ENCODE measurements at places on chromosomes 1 and 21.

- no peaks in the 10 kb centered on the region for H3K27me3 ChIP-seq
- DNase-seq = no peak
- no peak overlapping the region for H3K4me3 ChIP-seq
Measured at GRCh38 chr1:161740921-161741320, 8.7 kb upstream of the DUSP12 start.

DNA sequence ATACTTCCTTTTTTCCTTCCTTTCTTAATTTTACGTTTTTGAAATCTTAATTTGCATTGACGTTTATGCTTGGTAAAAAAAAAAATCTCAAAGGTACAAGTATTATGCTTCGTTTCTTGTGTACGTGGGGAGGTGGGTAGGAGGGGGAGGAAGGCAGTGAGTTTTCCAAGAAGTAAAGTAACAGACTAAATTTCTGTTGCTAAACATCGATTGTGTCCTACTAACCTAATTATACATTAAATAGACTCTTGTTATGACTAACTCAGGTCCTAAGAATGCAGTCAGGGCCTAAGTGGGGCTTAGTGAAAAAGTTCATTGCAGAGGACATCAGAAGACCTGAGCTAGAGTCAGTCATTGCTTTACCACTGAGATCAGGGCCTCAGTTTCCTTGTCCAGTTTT lies 17.5 kb downstream of the NEK7 start:
- H3K27me3 ChIP-seq = no peaks in the 10 kb centered on the region
- H3K27ac ChIP-seq = peak overlapping the region; percentile 75
- H3K4me1 ChIP-seq = peaks cover 35% of the 10 kb centered on the region

DNA sequence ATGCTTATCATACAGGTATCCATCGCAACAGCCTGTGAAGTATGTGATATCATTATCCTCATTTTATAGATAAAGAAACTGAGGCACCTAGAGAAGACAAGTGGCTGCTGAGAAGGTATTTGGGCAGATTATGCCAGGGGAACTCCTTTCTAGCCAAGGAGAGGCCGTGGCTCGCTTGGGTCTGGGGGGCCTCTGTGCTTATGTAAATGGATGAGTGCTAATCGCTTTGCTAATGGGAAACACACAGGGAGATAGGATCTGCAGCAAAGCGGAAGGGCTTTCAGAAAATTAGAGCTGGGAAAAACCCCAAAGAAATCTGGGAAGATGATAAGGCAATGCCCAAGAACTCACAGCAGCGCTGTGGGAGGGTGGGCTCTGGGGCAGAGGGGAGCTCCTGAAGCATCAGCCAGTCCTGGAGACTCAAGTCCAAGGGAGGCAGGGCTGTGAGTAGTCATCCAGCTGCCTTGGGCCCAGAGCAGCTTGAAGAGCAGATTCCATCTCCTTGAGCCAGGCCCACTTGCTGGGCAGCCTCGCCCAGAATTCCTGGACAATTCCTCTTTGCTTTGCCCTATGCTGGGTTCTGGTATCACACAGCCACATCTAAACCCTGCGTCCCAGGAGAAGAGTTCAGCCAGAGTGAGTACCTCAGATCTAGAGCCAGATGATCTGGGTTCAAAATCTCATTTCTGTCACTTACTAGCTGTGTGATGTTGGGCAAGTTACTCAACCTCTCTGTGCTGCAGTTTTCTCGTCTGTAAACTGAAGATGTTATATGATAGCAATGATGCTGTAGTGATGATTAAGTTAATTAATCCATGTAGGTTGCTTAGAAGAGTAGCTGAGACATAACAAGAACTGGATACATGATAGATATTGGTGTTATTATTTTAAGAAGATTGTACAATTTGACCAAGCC lies 36.7 kb downstream of the FOXD2 start:
- no peak overlapping the region for H3K27ac ChIP-seq
- no peaks in the 10 kb centered on the region for H3K36me3 ChIP-seq
- peaks cover 3% of the 10 kb centered on the region for H3K27me3 ChIP-seq
- no peak for DNase-seq
- no peak overlapping the region for H3K4me3 ChIP-seq
- H3K4me1 ChIP-seq = no peaks in the 10 kb centered on the region

DNA sequence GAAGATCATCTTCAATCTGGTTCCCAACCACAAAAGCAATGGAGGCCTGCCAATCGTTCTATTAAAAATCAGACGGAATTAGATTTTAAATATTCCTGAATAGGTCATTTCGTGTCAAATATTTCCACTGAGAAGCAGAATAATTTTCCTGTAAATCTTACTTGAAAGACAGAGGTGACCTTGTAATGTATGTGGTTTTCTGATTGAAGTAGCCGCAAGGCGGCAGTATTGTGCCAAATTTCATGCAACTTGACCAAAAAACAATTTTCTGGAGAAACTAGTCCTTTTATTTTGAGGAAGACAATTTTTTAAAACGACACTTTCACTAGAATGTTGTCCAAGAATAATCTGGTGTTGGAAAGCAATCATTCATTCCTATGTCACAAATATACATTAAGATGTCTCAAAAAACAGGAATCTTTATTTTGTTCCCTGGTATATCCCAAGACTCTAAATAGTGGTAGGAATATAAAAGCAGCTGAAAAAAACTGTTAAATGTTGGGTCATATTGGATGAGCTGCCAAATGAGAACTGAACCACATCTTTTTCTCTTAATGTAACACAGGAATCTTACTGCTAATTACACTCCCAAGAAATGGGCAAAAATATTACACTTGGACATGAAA lies 33.6 kb downstream of the SPAG17 start:
- H3K4me1 ChIP-seq = no peaks in the 10 kb centered on the region
- DNase-seq = no peak
- H3K27ac ChIP-seq = no peak overlapping the region
- H3K27me3 ChIP-seq = no peaks in the 10 kb centered on the region
- no peaks in the 10 kb centered on the region for H3K36me3 ChIP-seq
- no peak overlapping the region for H3K4me3 ChIP-seq

DNA sequence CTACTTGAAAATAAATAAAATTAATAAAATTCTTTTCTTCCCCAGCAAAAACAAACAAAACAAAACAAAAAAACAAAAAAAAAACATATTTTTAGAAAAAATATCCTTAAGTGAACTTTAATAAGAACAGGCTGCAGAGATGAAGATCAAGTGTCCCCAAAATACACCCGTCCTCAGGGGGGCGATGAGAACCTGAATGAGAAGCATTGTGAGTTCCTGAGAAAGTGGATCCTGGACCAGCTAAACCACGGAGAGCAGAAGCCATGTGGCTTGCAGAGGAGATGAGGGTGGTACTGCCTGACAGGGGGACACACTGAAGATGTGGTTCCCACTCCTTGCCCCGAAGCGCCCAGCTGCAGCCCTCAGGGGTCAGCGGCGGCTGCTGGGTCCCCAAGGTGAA lies 89.3 kb downstream of the ITPKB start:
- H3K27ac ChIP-seq = no peak overlapping the region
- H3K36me3 ChIP-seq = peaks cover 40% of the 10 kb centered on the region

GRCh38 chr1:44855742-44856141 lies 12.7 kb upstream of the PTCH2 start:
- no peaks in the 10 kb centered on the region for H3K36me3 ChIP-seq
- H3K4me3 ChIP-seq = no peak overlapping the region
- H3K27ac ChIP-seq = no peak overlapping the region
- no peak for DNase-seq
- no peaks in the 10 kb centered on the region for H3K4me1 ChIP-seq
- H3K27me3 ChIP-seq = no peaks in the 10 kb centered on the region

GRCh38 chr1:95583661-95584210 lies 349.7 kb downstream of the RWDD3 start:
- H3K4me1 ChIP-seq = no peaks in the 10 kb centered on the region
- no peaks in the 10 kb centered on the region for H3K36me3 ChIP-seq
- H3K27me3 ChIP-seq = no peaks in the 10 kb centered on the region
- no peak overlapping the region for H3K4me3 ChIP-seq
- DNase-seq = no peak
- H3K27ac ChIP-seq = no peak overlapping the region

GRCh38 chr1:108016451-108016920 lies 51.5 kb upstream of the VAV3 start:
- no peaks in the 10 kb centered on the region for H3K27me3 ChIP-seq
- H3K36me3 ChIP-seq = no peaks in the 10 kb centered on the region
- no peaks in the 10 kb centered on the region for H3K4me1 ChIP-seq
- no peak overlapping the region for H3K4me3 ChIP-seq
- H3K27ac ChIP-seq = no peak overlapping the region

- no peak for DNase-seq
- H3K4me3 ChIP-seq = peak overlapping the region; percentile 69
- peaks cover 40% of the 10 kb centered on the region for H3K4me1 ChIP-seq
- H3K27me3 ChIP-seq = peaks cover 67% of the 10 kb centered on the region
Measured at GRCh38 chr1:180231506-180231921, 1.4 kb downstream of the LHX4 start.

GRCh38 chr1:107739201-107739600 lies 225.8 kb downstream of the VAV3 start:
- no peak for DNase-seq
- no peaks in the 10 kb centered on the region for H3K4me1 ChIP-seq
- H3K4me3 ChIP-seq = no peak overlapping the region
- H3K36me3 ChIP-seq = no peaks in the 10 kb centered on the region
- no peak overlapping the region for H3K27ac ChIP-seq

Measured in effector memory CD4-positive, alpha-beta T cell (primary cell).